ENCODE measurements at places on chromosomes 1 and 21. TPM values are rescaled to one million over a fixed set of nuclear protein-coding genes. Genes with fewer than 3 reads are reported as not detected.

Gene DIRAS3
- 0.78 TPM for total RNA-seq

Gene TP73
- not detected for total RNA-seq

Gene GPATCH4
- total RNA-seq, result 20.5 TPM

Gene FAM131C
- under 0.01 TPM for total RNA-seq

Gene RCSD1
- 0.20 TPM for total RNA-seq

Gene F5
- total RNA-seq, result not detected

Gene SPATC1L
- 15.4 TPM for total RNA-seq

Gene CRYBG2
- total RNA-seq, result not detected

Gene KCNJ10
- not detected for total RNA-seq

Gene MPZL1
- total RNA-seq, result 88.4 TPM

Gene LHX8
- not detected for total RNA-seq

Gene KIF26B
- under 0.01 TPM for total RNA-seq

Gene AZIN2
- total RNA-seq, result 10.3 TPM

Gene TNFSF18
- not detected for total RNA-seq

Gene CD1E
- total RNA-seq, result not detected

Gene REG4
- not detected for total RNA-seq

Gene KRTAP20-3
- not detected for total RNA-seq

Gene LCE2A
- total RNA-seq, result not detected

Data from subcutaneous preadipocyte (primary cell).